SJCRH30 (cell line): ENCODE measurements at places on chromosomes 11 and 22. TPM values are rescaled to one million over a fixed set of nuclear protein-coding genes. Genes with fewer than 3 reads are reported as not detected.

The TRIM29 gene
- not detected in 2 replicates for total RNA-seq

The KCNQ1OT1 gene
- 8.5 and 12.3 TPM in 2 replicates for total RNA-seq

GRCh38 chr11:100672498-100673033 lies 14.5 kb upstream of the ARHGAP42 start:
- no peak overlapping the region for H3K4me3 ChIP-seq
- DNase-seq = no peak
- H3K36me3 ChIP-seq = no peaks in the 10 kb centered on the region

The EPS8L2 gene
- 12.7 and 18.5 TPM in 2 replicates for total RNA-seq

The MS4A1 gene
- not detected in 2 replicates for total RNA-seq
